Fibroblast of the conjunctiva (primary cell): ENCODE measurements at places on chromosomes 7 and 10.

DNA sequence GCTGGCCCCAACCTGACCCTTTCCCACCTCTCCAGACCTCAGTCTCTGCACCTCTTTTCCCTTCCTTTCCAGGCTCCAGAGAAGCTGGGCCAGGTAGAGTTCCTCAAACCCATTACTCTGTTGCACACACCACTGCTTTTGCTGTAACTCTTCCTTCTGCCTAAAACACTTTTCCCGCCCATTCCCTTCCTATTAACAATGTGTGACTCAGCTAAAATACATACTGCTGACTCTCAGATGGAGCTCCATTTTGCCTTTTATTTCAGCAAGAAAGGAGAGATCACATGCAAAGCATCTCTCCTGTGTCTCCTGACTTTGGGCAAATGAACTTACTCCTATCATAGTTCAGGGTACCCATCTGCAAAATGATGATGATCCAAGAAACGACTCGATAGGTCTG, 201.0 kb downstream of the CALN1 start:
- DNase-seq, result no peak

GRCh38 chr10:93806903-93807302, 49.2 kb downstream of the LGI1 start:
- no peak for DNase-seq

GRCh38 chr7:23347033-23347681, 48.0 kb downstream of the MALSU1 start:
- no peak for DNase-seq

- no peak for DNase-seq
These were observed 53.6 kb upstream of the WNT16 start for GRCh38 chr7:121275204-121275603.

GRCh38 chr10:86547296-86547695, 25.7 kb upstream of the WAPL start:
- no peak for DNase-seq

- DNase-seq, result no peak
These were observed 226.1 kb upstream of the SEMA3D start for GRCh38 chr7:85412912-85413311.

- no peak for DNase-seq
These were observed 247.3 kb upstream of the PTN start for GRCh38 chr7:137590756-137591305.

- no peak for DNase-seq
These were observed 25.9 kb downstream of the SFXN4 start for GRCh38 chr10:119139464-119140067.

GRCh38 chr7:73429215-73429614, 4.4 kb upstream of the FZD9 start:
- no peak for DNase-seq

DNA sequence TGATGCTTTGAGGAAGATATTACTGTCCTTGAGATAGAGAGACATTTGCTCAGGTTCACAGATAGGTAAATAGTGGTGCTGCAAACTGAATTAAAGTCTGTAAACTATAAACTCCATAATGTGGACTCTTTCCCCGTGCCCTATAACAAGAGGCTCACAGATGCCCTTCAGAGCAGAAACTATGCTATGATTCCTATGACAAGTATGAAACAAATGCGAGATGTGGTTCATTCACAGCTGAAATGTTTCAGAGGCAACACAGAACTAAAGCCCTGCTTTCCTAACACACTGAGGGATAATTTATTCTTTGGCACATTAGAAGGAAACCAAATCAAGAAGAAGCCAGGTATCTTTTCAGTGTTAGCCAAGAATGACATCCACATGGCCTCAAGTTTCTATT, 13.4 kb downstream of the CHUK start:
- no peak for DNase-seq

DNA sequence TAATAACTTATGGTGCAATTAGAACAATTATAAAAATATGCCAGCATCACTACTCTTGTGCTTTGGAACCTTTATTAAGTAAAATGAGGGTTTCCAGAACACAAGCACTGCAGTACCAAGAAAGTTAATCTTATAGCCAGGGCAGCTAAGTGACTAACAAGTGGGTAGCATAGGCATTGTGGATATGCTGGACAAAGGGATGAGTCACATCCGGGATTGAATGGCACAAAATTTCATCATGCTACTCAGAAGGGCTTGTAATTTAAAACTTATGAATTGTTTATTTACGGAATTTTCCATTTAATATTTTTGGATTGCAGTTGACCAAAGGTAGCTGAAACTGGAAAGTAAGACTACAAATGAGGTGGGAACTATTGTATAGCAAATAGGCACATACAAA, 250.6 kb downstream of the C7orf25 start:
- DNase-seq, result peak; percentile 86

GRCh38 chr7:80775482-80775881, 137.0 kb downstream of the CD36 start:
- DNase-seq, result no peak

DNA sequence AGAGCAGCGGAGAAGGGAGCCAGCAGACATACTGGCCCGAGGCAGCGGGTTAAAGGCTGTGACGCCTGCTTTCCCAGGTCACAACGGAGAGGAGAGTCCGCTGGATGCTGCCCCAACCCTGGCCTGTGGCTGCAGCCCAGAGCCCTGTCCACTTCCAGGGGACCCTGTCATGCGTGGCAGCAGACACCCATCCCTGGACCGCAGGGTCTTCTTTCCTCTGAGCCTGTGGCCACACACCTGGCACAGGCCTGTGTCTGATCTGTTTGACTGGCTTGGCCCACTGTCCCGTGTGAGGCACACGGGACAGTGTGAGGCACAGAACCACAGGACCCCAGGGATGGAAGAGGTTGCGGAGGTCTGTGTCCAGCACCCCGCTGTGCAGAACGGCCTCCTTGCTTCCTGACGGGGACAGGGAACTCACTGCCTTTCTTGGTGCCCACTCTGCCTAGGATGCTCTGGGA, 42.4 kb downstream of the INSIG1 start:
- DNase-seq, result no peak
